ENCODE measurements at places on chromosomes 6 and 20. TPM values are rescaled to one million over a fixed set of nuclear protein-coding genes. Genes with fewer than 3 reads are reported as not detected.
A peak's percentile ranks its signal among the peaks of the same experiment; 100 is the strongest.

DNA sequence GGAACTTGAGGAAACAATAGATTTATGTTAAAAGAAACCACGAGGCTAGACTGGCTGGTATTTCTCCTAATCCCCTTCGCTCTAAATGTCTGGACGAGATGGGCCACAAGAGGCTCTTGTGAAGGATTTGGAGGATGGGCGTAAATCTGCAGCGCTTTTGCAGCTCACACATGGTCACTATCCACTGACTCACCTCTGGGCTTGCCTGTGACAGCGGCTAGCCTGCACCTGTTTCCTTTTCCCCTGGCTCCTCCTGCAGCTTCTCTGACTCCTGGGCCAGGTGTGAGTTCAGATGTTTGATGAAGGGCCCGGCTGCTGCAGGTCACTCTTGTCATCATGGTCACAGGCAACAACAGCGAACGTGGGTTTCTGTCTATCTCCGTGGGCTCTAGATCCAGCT, 629.4 kb downstream of the CBLN4 start:
- H3K4me3 ChIP-seq: no peak overlapping the region
- H3K27ac ChIP-seq: no peak overlapping the region
- no peak for DNase-seq
- H3K36me3 ChIP-seq: no peaks in the 10 kb centered on the region
- H3K4me1 ChIP-seq: no peaks in the 10 kb centered on the region
- H3K27me3 ChIP-seq: no peaks in the 10 kb centered on the region

- peaks cover 35% of the 10 kb centered on the region for H3K4me1 ChIP-seq
- no peak for DNase-seq
- peak overlapping the region; percentile 99 for H3K27ac ChIP-seq
Measured at GRCh38 chr6:169169375-169169774, 84.3 kb downstream of the THBS2 start.

DNA sequence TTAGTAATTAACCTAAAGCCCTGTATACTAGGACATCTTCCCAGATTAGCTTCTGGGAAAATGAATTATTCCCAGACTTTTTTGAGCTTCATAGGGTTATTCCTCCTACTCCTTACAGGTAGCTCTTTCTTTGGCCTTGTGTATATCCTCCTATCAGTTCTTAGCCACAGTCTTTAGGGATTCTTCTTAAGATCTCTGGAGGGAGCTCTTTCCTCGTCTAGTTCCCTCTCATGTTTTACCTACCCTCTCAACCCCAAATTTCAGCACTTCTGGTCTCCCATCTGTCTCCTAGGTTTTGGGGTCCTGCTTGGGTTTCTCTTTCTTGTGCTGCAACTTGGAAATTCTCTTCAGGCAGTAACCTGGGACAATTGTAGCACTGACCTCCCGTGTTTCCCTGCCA, 46.4 kb upstream of the SLC35B3 start:
- DNase-seq: no peak
- no peak overlapping the region for H3K4me3 ChIP-seq
- no peaks in the 10 kb centered on the region for H3K36me3 ChIP-seq
- no peaks in the 10 kb centered on the region for H3K4me1 ChIP-seq

GRCh38 chr6:132153221-132153898, 202.2 kb upstream of the CCN2 start:
- H3K36me3 ChIP-seq: no peaks in the 10 kb centered on the region
- peak overlapping the region; percentile 39 for H3K4me3 ChIP-seq
- peak overlapping the region; percentile 96 for H3K27ac ChIP-seq
- H3K27me3 ChIP-seq: no peaks in the 10 kb centered on the region

GRCh38 chr6:166282394-166283032, 25.7 kb downstream of the PRR18 start:
- no peak overlapping the region for H3K27ac ChIP-seq
- no peaks in the 10 kb centered on the region for H3K36me3 ChIP-seq
- no peaks in the 10 kb centered on the region for H3K4me1 ChIP-seq
- no peak overlapping the region for H3K4me3 ChIP-seq

GRCh38 chr6:65760285-65760684, 53.3 kb upstream of the EYS start:
- H3K4me3 ChIP-seq: no peak overlapping the region
- no peak for DNase-seq
- H3K4me1 ChIP-seq: no peaks in the 10 kb centered on the region

- H3K27ac ChIP-seq: no peak overlapping the region
- no peak overlapping the region for H3K4me3 ChIP-seq
- peak; percentile 21 for DNase-seq
- H3K36me3 ChIP-seq: peaks cover 20% of the 10 kb centered on the region
Measured at GRCh38 chr6:31742894-31743293, 3.1 kb downstream of the MSH5 start.

The BCAS1 gene
- total RNA-seq: not detected

Data from osteoblast (primary cell).